ENCODE measurements at places on chromosomes 5 and 9. TPM values are rescaled to one million over a fixed set of nuclear protein-coding genes. Genes with fewer than 3 reads are reported as not detected.

The FGF1 gene
- 7.9 TPM for total RNA-seq

The WDR31 gene
- total RNA-seq, result 2.3 TPM

The PGM5 gene
- total RNA-seq, result 1.0 TPM

The HTR4 gene
- not detected for total RNA-seq

The PDE8B gene
- total RNA-seq, result not detected

The C9orf152 gene
- total RNA-seq, result not detected

The TLE1 gene
- total RNA-seq, result 21.6 TPM
